ENCODE measurements at places on chromosomes 6 and 20.
A peak's percentile ranks its signal among the peaks of the same experiment; 100 is the strongest.

- DNase-seq: no peak
Observed at GRCh38 chr6:148364056-148364824, 21.6 kb downstream of the SASH1 start.

GRCh38 chr6:112717856-112718255 lies 370.7 kb downstream of the RFPL4B start:
- DNase-seq: no peak

DNA sequence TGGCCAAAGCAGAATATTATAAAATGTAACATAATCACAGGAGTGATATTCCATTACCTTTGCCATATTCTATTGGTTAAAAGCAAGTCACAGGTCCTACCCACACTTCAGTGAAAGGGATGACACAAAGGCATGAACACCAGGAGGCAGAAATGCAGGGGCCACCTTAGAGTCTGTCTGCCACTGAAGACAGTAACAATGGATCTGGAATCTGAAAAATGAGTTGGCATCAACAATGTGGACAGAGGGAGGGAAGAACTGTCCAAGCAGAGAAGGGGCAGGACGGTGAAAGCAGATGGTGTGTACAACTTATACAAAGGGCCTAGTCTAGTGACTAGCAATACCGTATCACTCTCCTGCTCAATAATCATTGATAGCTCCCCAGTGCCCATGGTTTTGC lies 6.6 kb upstream of the LPIN3 start:
- no peak for DNase-seq

- no peak for DNase-seq
Observed at GRCh38 chr6:105692613-105693215, 289.8 kb upstream of the PREP start.

DNA sequence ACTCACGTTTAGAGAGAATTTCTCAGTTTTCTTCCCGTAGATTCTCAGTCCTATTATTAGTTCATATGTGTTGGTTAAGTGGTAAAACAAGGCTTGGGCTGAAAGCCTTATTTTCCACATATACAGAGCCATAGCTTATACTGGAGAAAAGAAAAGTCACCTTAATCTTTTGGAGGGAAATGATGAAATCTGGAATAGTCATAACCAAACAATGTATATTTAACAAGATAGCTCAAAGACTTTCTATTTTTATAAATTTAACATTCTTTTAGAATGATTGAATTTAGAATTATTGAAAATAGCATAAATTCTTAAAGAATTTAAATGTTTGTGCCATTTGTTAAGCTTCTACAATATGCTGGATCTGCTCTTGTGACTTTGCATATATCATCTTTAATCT lies 85.8 kb downstream of the CDKAL1 start:
- DNase-seq: no peak

DNA sequence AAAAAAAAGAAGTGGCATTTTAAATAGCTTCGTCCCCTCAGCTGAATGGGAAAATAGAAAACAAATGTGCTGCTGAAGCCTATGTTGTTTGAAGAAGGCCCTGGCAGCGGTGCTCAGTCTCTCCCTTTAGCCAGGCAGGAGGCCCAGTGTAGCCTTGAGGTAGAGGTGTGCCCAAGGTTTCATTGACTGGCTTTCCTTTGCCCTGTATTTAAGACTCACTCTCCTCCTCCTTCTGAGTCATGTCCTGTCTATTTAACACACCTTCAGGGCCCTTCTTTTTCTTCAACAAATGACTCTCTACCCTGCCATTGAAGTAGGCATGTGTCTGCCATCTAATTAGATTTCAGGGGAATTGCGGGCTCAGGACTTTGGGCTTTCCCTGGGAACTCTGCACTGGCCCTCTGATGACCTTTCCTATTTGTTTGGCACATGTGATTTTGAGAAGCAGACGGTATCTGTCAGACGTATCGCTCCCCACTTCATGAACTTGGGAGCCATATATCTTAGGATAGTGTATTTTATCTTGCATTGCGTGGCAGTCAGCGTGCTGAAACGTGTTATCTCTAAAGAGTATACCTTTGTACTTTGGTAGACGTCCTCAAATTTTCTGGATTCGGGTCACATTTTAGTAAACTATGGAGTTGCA lies 4.3 kb downstream of the TJAP1 start:
- no peak for DNase-seq

DNA sequence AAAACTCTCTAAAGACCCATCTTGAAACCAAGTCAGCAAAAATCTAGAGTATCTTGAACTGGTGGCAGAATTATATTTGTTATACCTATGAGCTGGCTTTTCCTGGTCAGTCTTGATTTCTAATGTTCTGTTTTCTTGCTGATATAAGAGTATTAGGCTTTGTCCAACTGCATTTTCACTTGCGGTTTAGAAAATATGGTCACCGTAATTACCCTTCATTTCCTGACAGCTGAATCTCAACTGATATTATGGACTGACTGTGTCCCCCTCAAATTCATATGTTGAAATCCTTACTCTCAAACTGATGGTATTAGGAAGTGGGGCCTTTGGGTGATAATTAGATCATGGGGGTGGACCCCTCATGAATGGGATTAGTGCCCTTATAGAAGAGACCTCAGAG lies 72.1 kb downstream of the TXLNB start:
- no peak for DNase-seq

DNA sequence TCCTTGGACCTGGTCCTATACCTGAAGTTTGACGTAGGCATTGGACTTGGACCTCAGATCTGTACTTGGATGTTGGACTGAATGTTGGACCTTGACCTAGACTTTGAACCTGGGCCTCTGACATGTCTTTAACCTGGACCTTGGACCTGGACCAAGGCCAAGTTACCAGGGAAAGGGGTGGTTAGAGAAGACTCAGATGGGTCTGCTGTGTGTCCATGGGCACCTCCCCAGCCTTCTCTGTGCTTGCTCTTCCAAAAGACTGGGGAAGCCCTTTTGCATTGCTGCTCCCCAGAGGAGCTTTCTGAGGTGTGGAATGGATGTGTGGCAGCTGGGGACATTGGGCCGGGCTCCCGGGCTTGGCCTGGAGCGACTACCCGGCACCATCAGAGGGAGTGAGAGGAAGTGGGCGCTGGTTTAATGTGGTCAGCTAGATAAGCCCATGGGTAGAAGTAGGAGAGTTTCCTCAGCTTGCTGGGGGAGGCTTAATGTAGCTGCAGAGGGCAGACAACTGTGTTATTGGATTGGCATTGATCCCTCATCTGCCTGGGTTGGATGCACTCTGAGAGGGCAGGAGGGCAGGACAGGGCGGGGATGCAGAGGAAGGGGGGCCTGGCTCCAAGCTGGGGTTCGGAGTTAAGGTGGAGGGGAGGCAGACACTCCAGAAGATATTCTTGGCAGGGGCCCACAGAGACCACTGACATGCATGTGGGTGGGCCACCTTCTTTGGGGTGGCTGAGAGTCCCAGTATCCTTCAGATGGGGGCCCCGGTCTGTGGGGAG lies 4.2 kb downstream of the SCRT2 start:
- DNase-seq: no peak

DNA sequence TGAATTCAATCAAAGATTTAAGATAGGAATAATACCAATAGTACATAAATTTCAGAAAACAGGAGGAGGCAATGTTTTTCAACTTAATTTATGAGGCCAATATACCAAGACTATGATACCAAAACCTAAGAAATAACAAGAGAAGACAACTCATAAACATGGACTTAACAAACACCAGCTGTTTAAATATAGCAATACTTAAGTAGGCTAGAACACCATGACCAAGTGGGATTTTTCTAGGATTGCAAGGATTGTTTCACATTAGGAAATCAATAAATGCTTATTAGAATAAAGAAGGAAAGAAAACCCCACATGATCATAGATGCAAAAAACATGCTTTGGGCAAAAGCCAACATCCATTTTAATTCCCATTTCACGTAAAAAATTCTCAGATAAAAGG lies 355.1 kb downstream of the EPM2A start:
- no peak for DNase-seq

GRCh38 chr6:44435500-44435899 lies 48.0 kb downstream of the CDC5L start:
- DNase-seq: no peak

DNA sequence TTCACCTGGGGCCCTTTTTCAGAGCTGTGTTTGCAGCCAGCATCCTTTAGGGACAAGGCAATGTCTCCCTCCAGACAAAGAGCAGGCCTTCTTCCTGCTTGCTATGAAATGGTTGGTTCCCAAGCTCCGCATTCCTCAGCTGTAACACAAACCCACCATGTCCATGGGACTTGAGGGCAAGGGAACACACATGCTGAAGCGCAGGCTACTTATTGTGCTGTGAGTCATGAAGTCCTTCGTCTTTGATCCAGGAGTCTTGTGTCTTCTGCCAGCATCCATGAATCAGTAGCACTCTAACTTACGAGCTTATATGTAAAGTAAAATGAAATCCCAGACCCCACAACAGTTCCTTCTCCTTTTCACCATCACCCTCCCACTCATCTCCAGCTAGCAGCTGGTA lies 59.0 kb downstream of the ANKRD60 start:
- no peak for DNase-seq

GRCh38 chr20:61950641-61951071 lies 115.0 kb downstream of the TAF4 start:
- no peak for DNase-seq

DNA sequence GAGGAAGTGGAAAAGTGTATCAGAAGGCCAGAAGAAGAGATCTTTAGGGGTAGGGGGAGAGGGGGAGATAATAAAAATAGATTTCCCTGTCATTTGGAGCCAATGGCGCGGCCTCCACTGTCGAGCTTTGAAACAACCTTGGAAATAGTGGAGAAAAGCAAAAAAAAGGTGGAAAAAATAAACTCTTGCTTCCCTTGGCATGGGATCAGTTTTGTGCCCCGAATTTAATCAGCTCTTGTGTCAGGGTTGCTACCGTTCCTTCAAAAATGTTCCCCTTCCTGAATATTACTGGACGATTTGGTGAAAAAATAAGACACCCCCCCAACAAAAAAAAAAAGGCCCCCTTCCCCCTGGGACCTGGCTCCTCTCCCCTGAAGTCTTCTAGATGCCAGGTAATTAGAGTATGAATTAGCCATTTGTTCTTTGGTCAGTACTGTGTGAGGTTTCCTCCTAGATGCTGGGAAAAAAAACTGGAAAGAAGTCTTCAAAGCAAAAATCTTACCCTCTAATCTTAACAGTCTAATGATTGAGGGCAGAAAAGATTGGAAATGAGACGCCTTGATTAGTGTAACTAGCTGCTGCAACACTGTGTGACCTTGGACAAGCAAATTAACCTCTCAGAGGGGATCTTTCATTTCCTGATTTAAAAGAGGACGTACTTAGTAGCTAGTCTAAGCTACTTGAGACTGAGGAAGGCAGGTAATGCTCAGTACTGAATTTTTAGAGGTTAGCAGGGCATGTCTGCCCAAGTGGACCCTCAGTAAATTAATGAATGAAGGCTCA lies 872 bp upstream of the RBM39 start:
- peak; percentile 58 for DNase-seq

GRCh38 chr20:58111310-58112016 lies 117.0 kb downstream of the ANKRD60 start:
- DNase-seq: no peak

DNA sequence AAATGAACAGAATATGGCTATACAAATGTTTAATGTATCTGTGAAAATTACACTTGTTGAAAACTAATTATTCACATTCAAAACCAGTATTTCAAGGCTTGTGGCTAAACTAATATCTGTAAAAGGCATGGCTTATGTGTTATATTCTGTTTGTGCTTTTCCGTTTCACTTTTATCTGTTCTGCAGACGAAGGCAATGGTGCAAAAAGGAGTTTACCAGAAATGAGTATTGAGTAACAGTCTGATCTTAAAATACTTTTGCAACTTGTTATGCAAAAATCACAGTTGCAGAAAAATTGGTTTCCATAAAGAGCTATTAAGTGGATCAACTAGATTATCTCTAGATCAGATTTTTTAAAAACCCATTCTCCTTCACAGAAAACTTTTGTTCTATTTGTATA lies 9.4 kb upstream of the STX11 start:
- DNase-seq: no peak

- DNase-seq: no peak
Observed at GRCh38 chr6:82597201-82597600, 233.6 kb downstream of the TPBG start.

- DNase-seq: no peak
Observed at GRCh38 chr6:82270881-82271635, 23.5 kb upstream of the IBTK start.

DNA sequence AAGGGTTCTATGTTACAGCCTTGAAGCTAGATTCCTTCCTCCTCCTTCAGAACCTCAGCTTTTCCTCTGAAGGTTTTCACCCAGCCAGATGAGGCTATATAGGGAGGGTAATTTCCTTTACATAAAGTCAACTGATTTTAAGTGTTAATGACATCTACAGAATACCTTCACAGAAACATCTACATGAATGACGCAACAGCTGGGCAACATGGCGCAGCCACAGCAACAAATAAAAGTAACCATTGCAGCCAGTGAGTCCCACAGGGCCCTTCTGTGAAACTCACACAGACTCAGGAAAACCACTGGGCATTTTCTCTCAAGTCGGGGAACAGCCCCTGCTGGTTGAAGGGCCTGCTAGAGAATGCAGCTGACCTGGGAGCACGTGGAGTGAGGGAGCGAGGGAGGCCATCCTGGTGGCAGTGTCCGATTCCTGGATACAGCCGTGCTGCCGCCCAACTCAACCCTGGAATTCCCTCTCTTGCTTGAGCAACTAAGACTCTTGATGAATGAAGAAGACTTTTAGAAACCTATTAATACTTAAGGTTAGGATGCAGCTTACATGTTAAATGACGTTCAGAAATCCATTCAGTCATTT lies 176.4 kb downstream of the PACRG start:
- DNase-seq: no peak

DNA sequence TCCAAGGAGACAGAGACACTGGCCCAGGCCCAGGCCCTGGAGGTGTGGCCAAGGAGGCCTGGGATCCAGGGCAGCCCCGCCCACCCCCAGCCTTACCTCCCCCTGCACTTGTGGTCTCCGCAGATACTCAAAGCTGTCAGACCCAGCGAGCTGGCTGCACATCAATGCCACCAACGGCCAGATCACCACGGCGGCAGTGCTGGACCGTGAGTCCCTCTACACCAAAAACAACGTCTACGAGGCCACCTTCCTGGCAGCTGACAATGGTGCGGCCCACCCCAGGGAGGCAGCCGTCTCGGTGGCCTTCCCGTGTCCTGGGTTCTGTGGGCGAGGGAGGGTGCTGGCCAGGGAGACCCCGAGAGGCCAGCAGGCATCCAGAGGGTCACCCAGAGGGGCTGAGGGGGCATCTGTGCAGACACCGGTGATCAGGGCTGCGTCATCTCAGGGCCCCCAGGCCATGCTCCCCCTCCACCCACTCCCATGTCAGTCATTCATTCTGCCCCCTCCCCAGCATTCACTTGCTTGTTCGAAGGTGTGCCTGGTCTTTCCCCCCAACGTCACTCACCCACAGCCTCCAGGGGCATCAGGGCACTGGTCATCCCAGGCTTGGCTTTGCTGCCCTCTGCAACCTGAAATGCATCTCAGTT lies 141.3 kb downstream of the TAF4 start:
- DNase-seq: no peak

DNA sequence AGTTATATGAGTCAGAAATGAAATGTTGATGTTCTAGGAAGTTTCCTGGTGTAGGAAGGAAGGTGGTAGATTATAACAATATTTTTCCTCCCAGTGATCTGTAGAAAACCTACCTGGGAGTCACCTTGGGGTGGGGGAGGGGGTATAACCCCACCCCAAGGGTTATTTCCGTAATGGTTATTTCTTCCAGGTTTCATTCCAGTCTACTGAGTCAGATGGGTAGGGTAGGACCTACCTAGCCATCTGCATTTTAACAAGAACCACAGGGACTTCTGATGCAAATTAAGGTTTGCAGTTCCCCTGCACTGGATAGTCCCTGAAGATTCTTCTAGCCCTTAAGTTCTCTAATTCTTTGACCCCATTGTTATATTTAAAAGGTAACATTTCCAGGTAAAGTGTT lies 88.9 kb downstream of the ARMC2 start:
- DNase-seq: no peak

GRCh38 chr6:12311106-12311505 lies 20.9 kb downstream of the EDN1 start:
- DNase-seq: no peak

Measured in KG1 (cell line).